Midbrain (tissue), 1 donor: ENCODE measurements at places on chromosomes 1 and 21.

DNA sequence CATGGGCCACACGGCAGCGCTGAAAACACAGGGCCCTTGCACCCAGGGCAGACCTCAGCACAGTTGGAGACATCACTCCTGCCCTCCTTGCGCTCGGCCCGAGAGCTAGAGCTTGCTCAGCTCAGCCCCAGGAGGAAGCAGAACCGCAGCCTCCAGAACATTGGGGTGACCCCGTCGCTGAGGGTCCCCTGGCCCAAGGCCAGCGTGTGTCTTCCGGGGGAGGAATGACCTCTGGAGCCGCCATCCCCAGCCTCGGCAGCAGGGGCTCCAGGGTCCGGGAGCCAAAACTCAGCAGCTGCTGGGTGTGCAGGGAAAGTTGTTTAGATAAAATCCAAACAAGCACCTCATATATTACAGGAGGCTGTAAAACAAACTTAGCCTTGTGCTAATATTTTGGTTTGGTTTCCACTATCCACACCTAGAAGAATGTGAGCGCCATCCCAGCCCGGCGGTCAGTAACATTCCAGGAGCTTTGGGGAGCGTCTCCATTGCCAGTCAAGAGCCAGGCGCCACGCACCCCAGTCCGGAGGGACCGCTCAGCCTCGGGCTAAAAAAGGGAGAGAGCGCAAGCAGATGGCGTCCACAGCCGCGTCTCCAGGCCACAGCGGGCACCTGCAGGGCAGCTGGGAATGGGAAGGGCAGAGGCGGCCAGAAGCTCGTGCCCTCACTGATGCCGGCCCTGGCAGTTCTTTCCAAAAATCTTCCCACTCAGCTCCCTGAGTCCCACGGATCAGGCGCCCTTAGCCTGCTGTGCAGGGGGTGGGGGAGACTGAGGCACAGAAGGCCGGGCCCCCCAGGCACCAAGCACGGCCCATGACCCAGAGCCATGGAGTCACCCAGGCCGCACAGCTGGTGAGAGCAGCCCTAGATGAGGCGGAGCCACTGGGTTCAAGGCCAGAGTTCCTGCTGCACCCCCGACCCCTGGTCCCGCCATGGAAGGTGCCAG is 52.0 kb downstream of the SLX9 start:
- DNase-seq = no peak

- DNase-seq = no peak
These were observed 285.0 kb upstream of the NR5A2 start for GRCh38 chr1:199742547-199742946.

DNA sequence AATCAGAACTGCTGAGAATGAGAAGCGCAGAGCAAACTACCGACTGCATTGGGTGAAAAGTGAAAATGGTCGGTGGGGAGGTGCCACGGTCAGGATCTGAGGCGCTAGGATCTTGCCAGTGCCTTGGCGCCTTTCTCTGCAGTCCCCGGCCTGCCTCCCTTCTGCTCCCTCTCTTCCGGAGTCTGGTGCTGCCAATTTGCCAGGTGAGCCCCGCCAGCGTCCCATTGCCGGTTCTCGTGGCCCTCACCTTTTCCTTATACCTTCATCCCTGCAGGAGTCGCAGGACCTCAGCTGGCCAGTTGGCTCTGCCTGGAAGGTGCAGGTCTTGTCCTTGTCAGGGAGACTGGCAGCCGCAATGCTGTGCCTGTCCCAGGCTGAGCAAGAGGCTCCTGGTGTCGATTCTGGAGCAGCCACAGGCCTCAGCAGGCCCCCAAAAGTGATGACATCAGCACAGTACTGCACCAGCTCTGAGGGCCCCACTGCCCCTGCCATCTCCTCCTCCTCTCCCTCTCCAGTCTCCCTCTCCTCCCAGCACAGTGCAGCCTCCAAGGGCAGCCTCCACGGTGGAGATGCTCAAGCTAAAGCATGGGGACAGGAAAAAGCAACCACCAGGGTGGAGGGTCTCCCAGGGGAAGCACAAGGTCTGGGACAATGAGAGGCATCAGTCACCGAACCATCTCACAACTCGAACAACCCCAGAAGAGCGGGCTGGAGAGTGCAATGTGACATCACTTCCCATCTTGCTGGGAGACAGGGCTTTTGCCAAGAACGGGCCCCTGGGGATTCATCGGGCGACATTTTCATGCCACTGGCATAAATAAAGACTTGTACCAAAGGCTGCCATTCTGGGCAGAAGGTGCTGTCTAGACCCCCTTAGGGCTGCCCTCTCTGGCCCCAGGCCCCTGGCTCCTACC is 37.1 kb upstream of the H6PD start:
- no peak for DNase-seq

- DNase-seq = no peak
These were observed 100.2 kb downstream of the DISP1 start for GRCh38 chr1:222914861-222915632.

GRCh38 chr1:10941891-10942541 is 70.4 kb upstream of the TARDBP start:
- peak; percentile 27 for DNase-seq

DNA sequence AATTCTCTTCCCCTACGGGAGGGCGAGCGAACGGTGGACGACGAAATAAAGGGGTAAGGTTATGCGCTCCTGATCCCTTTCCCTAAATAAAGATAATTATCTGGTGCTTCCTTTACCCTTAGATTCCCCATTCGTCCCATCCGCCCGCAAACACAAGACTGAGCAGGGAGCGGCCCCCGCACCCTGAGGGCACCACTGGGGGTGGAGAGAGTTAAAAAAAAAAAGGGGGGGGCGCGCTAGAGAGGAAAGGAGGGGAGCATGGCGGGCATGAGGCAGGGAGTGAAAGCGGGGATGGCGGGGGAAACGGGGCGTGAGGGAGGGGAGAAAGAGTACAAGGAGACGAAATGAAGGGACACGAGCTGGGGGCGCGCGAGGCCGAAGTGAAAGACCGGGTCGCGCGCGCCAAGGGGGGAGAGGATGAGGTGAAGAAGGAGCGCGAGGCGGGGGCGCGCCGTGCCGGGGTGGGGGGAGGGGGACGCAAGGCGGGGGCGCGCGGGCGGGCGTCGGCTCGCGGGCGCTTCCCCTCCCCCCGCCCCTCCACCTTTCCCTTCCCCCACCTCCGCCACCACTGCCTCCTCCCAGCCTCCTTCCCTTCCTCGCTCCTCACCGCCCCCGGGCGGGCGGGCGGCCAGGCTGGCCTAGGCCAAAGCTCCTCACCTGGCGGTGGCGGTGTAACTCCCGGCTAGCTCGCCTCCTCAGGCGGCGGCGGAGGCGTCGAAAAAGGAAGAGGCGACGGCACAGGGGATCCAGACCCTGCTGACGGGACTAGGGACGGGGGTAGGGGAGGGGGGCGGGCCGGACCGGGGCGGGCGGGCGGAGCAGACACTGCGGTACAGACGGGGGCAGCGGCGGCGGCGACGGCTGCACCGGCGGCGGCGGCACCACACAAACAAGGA is 448 bp downstream of the GATAD2B start:
- peak; percentile 48 for DNase-seq

DNA sequence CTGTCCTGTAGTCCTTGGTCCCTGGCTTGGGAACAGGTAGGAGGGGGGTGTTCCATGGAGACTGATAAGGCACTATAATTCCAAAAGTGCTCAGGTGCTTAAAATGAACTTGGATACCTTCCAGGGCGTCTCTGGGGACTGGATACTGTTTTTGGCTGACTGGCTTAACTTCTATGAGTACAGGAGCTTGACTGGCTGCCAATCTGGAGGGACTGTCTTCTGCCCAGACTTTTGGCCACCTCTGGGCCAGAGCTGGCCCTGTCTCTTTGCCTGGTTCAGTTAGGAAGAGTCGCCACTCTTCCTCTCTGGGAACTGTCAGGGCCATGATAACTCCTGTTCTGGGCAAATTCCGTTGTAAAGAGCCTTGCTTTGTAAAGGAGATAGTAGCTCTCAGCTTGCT is 407.0 kb downstream of the TGFB2 start:
- no peak for DNase-seq

GRCh38 chr1:212238552-212238951 is 46.7 kb upstream of the PPP2R5A start:
- DNase-seq = peak; percentile 35

GRCh38 chr1:201966171-201966570 is 10.9 kb downstream of the TIMM17A start:
- no peak for DNase-seq
